ENCODE measurements at places on chromosomes 11 and 22. TPM values are rescaled to one million over a fixed set of nuclear protein-coding genes. Genes with fewer than 3 reads are reported as not detected.

GRCh38 chr22:43129426-43130425, 13.5 kb downstream of the MCAT start:
- no peak for DNase-seq

Gene USH1C
- total RNA-seq = 1.3 TPM

Gene TPBGL
- 0.25 TPM for total RNA-seq

Gene OR2D2
- total RNA-seq = 0.29 TPM

Gene ALKBH3
- total RNA-seq = 11.4 TPM

DNA sequence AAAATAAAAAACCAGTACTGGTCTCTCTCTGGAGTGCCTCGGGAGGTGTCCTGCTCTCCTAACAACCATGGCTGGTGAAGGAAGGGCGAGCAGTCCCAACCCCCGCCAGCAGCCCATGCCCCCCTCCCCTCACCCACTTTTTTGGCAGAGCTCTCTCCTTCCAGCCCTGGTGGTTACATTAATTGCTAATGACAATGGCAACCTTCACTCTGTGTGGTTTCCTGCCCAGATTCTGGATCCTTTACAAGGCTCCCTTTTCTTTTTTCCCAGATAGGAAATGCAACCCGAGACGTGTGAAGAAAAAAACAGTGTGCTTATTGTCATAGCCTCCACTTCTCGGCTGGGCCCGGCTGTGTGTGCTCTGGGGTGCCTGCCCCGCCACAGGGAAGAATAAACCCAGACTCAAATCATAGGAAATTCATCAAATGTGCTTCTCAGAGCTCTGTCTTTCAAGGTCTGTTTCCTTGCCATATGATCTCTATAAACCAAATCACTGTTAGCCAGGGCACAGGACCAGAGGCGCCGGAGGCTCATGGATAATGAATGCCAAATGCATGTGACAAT, 513.0 kb downstream of the SOX6 start:
- no peak for DNase-seq

Gene CHRNA10
- 1.1 TPM for total RNA-seq

DNA sequence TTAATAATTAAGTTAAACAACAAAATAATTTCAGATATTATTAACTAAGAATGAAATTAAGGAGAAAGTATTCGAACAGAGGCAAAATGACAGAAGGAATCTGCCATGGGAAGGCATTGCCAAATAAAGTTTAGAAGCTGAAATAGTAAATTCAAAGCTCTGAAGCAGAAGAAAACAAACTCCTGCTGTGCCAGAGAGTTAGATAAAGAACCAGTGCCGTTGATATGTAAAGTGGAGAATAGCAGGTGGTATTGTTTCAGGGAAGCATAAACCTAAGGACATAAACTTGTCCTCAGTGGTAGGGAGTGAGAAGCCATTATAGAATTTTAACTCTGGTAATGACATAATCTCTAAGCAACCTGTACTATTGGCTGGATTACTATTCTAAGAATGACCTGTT, 2.7 kb upstream of the HBG2 start:
- no peak for DNase-seq

Data from H1 (cell line).